ENCODE measurements at places on chromosomes 2 and 18.

- DNase-seq = no peak
These were observed 523.1 kb upstream of the HS6ST1 start for GRCh38 chr2:128841803-128842202.

GRCh38 chr2:125959047-125959446 is 696.9 kb upstream of the GYPC start:
- DNase-seq = no peak

GRCh38 chr2:101139495-101139894 is 11.7 kb downstream of the TBC1D8 start:
- DNase-seq = no peak

DNA sequence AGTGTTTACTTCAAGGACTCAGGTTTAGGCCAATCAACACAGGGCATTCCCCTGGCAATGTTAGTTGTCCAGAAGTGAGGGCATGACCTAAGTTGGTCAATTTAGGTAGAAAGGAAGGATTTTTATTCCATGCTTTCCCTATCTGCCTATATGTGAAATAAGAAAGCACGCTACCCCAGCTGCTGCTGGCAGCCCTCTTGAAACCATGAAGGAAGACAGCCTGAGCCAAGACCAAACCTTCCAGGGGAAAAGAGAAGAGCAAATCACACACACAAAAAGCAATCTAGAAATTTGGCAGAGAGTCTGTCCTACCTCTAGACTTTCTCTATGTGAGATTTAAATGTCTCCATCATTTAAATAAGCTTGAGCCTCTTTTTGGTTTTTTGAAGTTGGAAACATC is 387.6 kb downstream of the TNS1 start:
- DNase-seq = no peak

DNA sequence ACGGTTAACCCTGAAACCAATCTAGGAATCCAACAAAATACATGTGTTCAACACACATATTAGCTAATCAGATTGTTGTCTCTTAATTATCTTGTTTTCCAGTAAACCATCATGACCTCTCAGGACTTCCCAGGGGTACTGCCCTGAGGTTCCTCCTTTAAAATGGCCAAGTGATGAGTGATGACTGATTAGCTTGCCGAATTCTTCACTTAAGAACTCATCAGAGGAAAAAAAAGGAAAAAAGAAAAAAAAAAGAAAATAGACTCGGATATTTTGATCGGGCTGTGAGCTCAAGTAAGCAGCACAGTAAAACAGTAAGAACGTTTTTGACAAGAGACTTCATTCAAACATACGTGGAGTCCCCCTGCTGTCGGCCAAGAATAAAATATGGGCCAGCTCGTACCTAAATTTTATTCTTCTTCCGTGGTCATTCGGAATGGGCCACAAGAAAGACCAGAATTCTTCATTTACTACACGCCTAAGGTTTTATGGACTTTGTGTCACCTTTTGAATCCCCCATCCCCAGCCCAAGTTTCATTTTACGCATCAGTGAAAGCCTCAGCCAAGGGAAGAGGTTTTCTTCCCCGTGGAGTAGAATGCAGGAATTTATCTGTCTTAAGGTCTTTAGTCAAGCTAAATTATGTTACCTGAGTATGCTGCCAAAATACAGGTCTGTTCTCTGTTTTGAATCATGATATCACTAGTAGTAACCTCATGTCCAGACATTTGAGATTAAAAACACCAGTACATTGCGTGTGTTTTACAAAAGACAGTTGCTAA is 40.5 kb downstream of the COLEC12 start:
- no peak for DNase-seq

- DNase-seq = no peak
These were observed 331.1 kb downstream of the RND3 start for GRCh38 chr2:150156415-150156814.

Measured in T-helper 2 cell treated with Interferon-gamma antibody and Interleukin-4, amounts not matched to agents 5 μg/mL and 100 μg/mL, for 36 hours (primary cell).